Epithelial cell of proximal tubule (primary cell): ENCODE measurements at places on chromosomes 1 and 21. TPM values are rescaled to one million over a fixed set of nuclear protein-coding genes. Genes with fewer than 3 reads are reported as not detected.
A peak's percentile ranks its signal among the peaks of the same experiment; 100 is the strongest.

DNA sequence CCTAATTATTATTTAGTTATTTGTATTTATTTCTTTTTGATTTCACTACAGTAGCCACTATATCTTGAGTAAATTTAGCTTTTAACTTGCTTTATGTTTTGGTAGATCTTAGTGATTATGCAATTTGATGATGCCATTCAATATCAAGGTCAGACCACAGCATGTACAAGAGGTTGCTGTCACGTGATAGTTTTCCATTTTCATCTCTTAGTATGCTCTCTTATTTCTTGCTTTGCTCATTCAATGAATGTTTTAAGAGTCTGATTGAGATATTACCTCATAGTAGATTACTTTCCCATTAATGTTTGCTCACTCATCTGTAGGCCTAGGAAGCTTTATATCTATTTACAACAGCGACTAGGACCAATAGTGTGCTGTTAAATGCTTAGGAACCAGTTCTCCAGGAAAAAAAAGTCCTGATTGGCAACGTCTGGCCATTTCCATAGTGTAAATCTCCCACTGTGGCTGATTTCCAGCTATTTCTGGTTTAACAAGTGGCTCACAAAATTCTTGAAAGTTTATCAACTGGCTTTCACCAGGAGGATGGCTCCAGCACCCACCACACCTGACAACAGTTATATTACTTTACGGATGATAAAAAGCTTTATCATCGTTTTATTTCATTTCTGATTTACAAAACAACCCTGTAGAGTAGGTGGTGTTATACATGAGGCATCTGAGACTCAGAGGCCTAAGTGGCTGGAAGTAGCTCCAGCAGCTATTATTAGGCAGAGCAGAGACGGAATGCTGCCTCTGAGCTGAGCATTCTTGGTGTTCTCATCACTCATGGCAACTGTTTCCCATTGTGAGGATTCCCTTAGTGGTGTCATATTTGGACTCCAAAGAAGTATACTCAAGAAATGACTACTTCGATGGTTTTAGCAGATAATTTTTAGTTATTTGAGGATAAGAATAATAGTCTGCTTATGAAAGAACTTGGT lies 235.2 kb downstream of the DISC1 start:
- no peak for DNase-seq

- no peak for DNase-seq
Observed at GRCh38 chr1:112511897-112512296, 3.1 kb downstream of the WNT2B start.

GRCh38 chr1:227330279-227331076 lies 12.2 kb upstream of the CDC42BPA start:
- DNase-seq, result no peak

Gene CRYAA
- total RNA-seq, result not detected in 2 replicates

Gene AMY1B
- total RNA-seq, result not detected in 2 replicates

DNA sequence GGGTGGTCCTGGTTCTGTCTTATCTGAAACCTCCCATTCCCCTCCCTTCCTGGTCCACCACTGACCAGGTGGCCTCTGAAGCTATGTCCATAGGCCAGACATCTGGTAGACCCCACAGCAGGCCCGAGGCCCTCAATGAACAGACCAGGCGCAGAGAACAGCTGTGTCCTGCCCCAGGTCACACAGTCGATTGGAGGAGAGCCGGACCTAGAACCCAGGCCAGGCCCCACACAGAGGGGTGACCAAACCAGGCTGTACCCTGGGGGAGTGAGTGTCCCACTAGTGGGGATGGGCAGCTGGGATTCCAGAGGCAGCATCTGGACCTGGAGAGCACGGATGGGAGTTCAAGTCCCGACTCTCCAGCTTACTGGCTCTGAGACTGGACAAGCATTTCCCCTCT lies 29.2 kb downstream of the RNU1-1 start:
- DNase-seq, result no peak

DNA sequence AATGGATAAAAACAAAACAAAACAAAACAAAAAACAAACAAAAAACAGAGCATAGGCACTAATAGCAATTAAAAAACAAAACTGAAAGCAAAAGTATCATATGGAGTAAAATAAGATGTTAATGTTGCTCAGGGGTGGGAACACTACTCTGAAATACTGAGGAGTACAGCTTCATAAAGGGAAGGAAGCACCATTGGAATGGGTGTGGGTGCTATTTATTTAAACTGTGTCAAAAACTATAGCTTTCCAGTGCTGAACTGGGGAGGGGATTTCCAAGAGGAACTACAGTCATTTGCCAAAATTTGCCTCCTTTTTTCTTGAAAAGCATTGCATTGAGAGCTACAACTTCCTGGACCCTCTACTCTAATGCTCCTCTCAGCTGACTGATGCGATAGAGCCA lies 40.0 kb downstream of the SPTA1 start:
- no peak for DNase-seq

DNA sequence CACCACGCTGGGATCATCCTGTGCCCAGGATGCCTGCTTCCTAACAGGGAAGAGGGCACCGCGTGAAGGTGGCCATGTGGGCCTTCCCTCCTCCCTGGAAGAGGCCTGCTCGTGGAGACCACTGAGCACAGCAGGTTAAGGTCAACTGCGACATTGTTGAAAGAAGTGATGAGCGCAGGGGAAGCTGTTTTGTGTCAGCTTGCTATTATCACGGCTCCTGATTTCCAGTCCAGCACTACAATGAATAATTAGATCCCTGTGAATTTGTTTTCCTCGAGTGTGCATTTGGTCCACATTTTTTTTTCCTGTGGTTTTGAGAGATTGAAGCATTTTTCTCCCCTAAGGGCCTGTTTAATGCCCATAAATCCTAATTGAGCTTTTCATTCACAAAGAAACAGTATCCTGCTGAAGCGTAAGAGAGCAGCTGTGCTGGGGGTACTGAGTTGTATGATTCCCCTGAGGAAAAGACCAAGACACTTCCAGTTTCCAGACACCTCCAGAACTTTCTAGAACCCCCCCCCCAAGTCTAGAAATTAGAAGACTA lies 204.9 kb downstream of the KCNJ6 start:
- DNase-seq, result no peak

GRCh38 chr21:42607525-42608102 lies 45.8 kb upstream of the PDE9A start:
- DNase-seq, result peak; percentile 63

GRCh38 chr1:15411593-15412137 lies 2.0 kb downstream of the EFHD2 start:
- DNase-seq, result no peak

DNA sequence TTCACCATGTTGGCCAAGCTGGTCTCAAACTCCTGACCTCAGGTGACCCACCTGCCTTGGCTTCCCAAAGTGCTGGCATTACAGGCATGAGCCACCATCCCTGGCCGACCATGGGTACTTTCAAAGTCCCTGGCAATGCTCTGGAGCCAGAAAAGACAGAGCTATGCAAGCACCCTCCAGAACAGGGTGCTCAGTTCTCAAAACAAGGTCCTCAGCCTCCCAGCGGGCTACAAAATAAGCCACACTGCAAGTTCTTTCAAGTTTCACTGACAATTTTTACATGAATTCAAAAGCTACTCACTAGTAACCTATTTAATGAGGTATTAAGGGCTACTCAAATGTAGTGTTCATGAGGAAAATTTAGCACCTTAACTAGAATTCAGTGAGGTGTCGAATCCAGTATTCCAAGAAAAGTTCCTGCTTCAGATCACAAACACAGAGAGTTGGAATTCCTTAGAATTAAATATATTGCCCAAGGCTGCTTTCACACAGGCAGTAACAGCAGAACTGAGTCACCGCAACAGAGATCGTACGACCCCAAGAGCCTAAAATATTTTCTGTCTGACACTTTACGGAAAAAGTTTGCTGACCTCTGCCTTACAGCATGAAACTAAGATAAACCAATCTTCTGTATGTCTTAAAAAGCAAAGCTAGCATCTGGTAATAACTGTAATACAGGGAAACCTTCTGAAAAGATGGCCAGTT lies 60.7 kb downstream of the HSF2BP start:
- DNase-seq, result no peak

GRCh38 chr1:94279038-94279437 lies 41.7 kb upstream of the ARHGAP29 start:
- no peak for DNase-seq

Gene FAM167B
- total RNA-seq, result 0.35 TPM in 1 of 2 replicates, not detected in the other

GRCh38 chr1:177824508-177824982 lies 145.3 kb downstream of the SEC16B start:
- DNase-seq, result no peak

Gene MTMR11
- 8.9 and 10.1 TPM in 2 replicates for total RNA-seq

GRCh38 chr1:239448911-239449310 lies 62.5 kb downstream of the CHRM3 start:
- DNase-seq, result no peak

DNA sequence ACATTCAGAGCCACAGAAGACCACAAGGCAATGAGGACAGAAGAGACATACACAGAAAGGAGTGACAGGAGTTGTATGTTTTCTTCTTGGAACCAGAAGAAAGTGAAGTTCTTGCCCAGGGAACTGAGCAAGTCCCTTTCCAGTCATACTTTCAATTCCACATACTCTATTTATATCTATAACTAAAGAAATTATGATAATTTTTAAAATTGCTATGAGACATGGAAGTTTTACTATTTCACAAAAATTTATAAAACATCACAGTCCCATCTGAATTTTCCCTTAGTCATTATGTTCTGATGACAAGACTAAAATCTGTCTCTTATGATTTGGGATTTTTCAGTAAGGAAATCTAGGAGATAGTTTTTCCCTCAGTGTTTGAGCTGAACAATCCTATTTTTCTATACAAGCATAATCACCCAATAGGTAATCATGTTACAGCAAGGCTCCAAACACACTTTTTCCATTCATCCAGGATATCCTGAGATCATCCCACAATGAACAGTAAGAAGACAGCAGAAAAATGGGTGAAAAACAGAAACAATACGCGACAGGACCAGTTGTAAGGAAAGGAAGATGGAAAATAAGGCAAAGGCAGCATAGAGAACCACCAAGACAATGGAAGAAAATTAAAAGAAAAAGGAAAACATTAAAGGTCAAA lies 154.6 kb downstream of the VAV3 start:
- no peak for DNase-seq

GRCh38 chr1:47325528-47325927 lies 8.1 kb upstream of the CMPK1 start:
- DNase-seq, result no peak

GRCh38 chr1:178485541-178485981 lies 11.2 kb downstream of the CLEC20A start:
- no peak for DNase-seq

Gene OPTC
- not detected in 2 replicates for total RNA-seq

GRCh38 chr1:9612162-9612845 lies 23.6 kb downstream of the TMEM201 start:
- DNase-seq, result no peak

Gene S100A7A
- not detected in 2 replicates for total RNA-seq

DNA sequence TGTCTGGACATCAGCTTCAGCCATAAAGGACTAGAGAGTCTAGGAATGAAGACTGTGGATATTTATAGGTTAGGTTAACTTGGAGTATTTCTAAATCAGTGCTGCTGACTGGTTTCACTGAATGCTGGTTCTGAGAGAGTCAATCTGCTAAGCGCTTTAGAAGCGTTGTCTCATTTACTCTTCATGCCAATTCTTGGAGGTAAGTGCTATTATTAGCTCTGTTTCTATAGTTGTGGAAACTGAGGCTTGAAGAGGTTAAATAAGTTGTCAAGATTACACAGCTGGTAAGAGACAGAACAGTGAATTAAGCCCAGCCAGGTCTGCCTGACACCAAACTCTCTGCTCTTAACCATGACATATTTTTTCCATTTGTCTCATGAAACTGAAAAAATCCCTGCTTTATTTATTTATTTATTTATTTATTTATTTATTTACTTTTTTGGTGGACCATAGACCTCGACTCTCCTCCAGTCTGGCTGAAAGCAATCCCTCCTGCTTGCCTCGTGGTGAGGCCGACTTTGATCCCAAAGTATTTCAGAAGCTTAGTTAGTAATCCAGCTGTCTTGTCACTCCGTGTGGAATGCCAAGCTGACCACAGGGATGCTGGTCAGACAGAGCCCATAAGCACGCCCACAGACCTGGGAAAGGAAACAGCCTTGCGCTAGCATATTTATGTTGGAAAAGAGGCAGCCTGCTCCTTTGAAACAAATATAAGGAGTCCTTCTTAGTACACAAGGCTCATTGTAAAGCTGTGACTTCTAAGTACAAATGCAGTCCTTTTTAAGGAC lies 16.9 kb downstream of the NTMT2 start:
- peak; percentile 18 for DNase-seq

Gene TSPAN1
- total RNA-seq, result 71.6 and 117 TPM in 2 replicates

- no peak for DNase-seq
Observed at GRCh38 chr1:159821171-159821867, 5.4 kb upstream of the SLAMF8 start.

Gene CORT
- total RNA-seq, result not detected in 2 replicates

- DNase-seq, result no peak
Observed at GRCh38 chr1:204513117-204513716, 3.0 kb upstream of the MDM4 start.

- DNase-seq, result no peak
Observed at GRCh38 chr1:182059936-182060335, 1.6 kb downstream of the ZNF648 start.

DNA sequence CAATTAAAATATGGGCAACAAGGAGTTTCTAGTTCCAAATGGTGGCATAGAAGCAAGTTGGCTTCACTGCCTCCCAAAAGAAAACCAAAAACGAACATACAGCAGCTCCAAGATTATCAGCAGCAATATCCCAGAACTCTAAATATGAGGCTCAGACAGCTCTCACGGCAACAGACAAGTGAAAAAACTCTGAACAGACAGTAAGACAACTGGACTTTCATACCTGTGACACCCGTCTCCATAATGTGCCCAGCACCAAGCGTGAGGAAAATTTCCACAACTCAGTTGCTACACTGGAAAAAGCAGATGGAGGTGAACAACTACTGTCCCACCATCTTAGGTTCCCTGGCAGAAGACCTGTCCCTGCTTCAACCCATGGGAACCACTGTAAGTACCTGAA lies 39.9 kb downstream of the HSF2BP start:
- no peak for DNase-seq

DNA sequence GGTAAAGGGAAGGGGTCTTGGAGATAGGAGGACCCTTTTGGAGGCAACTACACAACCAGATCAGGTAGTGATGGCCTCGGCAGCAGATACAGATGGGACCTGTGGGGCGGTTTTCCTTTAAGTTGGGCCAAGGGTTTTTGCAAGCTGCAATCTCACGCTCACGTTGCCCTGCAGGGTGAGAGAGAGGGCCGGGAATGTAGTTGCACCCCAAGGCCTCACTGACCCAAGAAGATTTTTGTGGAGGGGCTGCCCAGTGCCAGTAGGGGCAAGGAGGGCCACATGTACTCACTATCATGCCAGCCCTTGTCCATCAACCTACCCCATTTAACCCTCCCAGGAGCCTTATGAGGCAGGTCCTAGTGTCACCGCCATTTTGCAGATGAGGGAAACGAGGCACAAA lies 57.7 kb upstream of the SELENON start:
- DNase-seq, result no peak

Gene SH2D1B
- 0.07 and 0.23 TPM in 2 replicates for total RNA-seq
